ENCODE measurements at places on chromosomes 5 and 9.
A peak's percentile ranks its signal among the peaks of the same experiment; 100 is the strongest.

GRCh38 chr9:19642256-19642655 is 146.6 kb downstream of the SLC24A2 start:
- no peak for DNase-seq

DNA sequence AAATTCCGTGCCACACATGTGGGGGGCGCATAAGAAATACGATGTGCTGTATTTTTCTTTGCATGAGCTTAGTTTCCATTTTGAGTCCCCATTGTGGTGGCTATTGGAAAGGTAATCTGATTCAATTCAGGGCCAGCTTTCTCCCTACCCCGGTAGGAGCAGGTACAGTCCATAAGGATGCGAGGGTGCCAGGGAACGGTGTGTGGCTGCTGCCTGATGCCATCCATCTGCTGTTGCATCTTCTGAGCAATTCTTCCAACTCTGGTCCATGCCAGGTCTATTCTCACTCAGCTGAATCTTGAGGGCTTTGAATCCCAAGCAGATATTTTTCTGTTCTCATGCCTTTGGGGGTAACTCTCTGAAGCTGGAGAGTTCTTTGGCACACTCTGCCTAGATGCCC is 392.7 kb downstream of the AGTPBP1 start:
- DNase-seq: no peak

DNA sequence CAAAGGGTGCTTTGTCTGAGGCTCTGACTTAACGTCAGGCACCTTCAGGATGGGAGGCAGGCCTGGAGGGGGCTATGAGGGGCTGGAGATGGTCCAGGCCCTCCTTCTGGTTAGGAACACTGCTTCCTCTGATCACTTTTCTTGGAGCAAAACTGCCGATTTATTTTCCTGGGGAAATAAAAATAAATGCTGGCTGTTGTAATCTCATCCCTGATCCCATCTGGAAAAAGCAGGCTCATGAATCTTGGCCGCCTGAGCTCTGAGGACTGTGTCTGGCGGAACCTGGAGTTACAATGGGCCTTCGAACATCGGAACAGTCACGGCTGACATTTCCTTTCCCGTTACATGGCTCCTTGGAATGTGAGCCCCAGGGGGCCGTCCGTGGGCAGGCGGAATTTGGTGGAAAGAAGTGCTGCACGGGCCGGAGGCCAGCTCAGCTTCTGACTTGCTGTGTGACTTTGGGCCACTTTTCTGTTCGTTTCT is 157.8 kb downstream of the RGS3 start:
- no peak for DNase-seq

DNA sequence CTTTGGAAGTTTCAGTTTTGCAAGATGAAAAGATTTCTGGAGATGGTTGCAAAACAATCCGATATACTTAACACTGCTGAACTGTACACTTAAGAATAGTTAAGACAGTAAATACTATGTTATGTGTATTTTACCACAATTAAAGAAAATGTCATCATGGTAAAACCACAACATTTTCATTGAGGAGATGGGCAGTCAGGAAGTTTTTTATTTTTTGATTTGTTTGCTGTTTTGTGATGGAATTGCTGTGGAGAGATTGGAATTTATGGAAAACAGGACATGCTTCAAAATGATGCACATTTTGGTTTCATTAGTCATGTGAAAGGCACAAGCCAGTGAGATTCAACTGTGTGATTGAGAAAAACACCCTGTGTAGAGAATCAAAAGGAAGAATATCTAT is 90.5 kb upstream of the AGXT2 start:
- no peak for DNase-seq

DNA sequence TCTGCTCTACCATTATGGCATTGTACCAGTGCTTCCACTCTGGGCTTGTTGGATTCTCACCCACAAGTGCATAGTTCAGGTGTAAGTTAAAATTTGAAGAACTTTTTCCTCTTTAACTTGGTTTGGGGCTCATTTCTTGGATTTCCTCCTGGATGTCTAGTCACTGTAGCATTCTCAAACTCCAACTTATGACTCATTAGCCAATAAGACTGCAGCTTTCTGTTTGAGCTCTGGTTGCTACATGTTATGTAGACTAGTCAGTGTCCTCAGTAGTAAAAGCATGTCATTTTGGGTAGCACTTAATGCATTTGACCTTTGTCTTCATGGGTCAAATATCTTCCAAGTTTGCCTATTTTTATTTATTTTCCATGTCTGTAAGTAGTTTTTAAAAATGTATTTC is 790.8 kb downstream of the BRINP1 start:
- no peak for DNase-seq

DNA sequence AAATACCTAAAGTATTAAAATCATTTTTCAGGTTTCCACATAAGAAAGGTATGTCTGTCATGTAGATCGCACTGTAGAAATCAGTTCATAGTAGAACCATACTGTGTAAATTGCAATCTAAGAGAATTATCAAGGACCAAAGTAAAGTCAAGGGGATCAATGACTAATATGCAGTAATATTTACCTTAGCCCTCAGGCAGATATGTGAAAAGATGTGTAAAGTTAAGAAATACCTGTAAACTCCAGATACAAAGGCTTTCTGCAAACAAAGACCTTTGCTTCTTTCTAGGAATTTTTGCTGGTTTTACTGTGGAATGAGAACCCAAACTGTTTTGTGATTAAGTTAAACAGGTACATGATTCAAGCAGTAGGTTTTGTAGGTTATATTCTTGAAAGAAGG is 11.6 kb downstream of the POLK start:
- no peak for DNase-seq

DNA sequence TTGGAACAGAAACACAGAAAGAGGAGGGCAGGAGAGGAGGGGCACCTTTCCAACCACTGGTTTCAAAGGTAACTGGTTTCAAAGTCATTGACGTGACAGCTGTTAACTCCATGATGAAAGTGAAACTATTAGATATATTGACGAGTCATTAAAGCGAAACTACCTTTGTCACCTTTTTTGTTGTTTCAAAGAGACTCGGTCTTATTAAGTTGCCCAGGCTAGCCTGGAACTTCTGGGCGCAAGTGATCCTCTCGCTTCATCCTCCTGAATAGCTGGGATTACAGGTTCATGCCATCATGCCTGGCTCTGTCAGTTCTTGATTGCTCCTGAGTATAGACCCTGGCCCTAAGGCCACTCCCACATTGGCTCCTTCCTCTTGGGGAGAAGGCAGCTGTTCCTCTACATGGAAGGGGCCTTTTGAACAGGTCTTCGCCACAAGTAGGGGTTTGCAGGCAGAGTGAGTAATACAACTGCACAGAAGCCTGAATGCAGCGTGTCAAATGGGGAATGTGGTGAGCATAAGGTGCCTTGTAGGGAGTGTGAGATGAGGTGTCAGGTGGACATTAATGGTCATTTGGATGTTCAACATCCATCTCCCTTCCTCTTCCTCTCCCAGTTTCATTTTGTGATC is 3.4 kb upstream of the F12 start:
- DNase-seq: no peak

DNA sequence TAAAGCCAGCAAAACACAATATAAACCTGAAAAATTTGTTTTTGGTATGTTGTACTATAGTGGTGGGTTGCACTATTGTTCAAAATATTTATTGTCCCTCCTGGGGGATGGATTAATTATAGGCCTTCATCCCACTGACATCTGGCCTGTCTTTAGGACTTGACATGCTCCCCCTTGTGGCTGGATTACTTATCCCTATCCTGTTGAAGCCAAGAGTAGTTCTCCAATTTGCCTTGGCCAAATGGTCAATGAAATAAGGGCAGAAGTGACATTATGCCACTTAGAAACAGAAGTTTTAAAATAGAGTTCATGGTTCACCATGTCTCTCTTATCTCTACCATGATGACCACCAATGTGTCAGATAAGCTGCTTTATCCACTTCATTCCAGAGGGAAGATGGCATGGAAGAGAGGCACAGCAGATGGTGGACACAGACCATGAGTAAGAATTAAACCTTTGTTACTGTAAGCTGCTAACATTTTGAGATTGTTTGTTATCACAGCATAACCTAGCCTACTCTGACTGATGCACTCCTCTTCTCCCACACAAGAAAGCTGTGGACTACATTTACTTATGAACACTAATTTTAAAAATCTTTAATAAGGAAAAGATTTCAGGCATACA is 29.2 kb upstream of the ARHGEF28 start:
- DNase-seq: no peak

DNA sequence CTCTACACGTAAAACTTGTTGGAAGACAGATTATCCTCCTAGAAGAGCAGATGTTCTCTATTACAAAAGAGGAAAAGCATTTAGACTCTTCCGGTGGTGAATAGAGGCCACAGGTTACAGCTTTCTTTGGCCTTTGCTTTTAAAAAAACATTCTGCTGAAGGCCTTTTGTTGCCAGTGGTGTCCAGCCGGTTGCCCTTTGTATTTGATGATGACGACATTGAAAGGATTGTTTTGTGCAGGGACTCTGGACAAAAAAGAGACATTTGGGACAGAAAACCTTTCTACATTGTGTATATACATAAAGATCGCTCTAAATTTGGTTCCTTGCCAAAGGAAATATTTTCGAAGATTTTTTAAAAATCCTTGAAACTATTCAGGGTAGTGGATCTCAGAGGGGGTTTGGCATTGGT is 180.3 kb downstream of the C9orf152 start:
- DNase-seq: no peak

DNA sequence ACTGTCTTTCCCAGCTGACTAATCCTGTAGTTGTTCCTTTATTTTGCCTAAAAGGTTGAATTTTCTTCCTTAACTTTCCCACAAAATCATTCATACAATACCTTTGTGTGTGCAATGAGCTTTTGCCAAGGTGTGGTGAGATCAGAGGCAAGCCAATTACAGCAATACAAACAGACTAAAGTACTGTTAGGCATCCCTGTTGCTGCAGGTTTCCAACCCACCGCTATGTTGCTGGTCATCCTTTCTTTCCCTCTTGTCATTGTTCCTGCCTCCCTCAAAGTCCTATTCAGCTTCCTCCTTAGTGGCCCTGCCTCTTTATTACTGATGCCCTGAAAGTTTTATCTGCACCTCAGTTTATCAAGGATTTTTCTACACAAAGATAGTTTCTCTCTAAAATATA is 22.1 kb downstream of the ITGA2 start:
- DNase-seq: no peak

DNA sequence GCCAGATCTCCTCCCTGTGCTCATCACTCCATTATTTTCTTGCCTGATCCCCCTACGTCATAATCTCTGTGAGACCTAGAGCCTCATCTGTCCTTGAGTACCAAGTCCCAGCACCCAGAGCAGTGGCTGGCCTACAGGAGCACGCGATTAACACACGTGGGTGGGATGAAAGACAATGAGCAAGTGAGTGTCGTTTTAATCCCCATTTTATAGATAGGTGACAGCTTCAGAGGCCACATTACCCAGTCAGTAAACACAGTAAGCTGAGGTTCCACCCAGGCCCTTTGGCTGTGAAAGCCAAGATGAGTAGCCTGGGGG is 17.3 kb downstream of the TRUB2 start:
- DNase-seq: no peak

DNA sequence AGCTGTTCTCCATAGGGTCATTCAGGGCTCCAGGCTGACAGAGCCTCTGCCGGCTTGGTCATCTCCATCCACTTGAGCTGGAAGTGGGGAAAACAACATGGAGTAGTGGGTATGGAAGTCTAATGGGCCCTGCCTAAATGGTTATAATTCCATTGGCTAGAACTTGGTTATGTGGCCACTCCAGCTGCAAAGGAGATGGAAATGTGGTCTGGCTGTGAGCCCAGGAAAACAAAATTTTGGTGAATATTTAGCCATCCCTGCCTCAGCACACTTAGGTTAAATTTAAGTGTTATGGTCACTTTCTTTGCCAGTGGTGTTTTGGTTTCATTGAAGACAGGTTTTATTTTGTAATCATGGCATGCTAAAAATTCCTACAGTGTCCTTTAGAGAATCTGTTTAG is 112.3 kb downstream of the SMARCA2 start:
- no peak for DNase-seq

DNA sequence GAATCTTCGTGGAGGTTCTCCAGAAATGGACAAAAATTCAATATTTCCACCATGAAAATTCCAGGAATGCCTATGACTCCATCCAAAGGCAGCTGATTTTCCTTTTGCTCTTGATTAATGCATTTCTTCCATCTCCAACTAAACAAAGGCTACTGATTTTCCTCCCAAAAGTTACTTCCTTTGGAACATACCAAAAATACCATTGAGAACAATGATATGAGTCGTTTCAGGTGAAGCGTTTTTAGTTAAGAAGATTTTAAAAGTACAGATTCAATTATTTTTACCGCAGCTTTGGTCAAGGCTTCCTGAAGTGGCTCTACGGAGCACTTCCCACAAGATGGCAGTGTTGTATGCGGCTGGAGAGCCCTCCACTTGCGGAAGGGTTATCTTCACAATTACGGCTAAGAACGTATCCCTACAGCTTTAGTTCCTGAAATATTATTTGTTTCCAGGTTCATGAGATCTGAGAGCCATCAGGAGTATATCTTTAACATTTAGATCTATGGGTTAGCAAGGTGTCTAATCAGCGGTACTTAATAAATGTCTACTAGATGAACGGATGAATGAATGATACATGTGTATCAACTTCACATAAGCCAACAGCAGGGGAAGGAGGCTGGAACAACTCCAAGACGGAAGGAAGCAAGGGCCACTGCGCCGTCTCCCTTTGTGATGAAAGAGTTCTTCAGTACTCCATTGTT is 35.9 kb upstream of the ARSB start:
- DNase-seq: peak; percentile 38

DNA sequence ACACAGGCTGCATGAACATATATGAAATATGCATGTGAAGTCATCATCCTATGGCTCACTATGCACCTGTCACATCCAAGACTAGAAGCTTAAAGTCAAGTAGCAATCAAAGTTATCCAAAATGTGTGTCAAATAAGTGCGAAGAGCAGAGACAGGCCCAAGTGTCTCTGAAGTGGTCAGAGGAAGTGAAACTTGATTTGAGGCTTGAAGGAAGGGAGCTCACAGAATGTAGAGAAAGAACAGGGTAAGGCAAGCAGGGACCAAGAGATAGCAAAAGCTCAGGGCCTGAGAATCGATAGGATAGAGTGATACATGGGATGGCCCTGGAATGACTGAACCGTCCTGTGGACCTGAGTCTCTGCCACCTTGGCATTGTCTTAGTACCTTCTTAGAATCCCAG is 274.3 kb upstream of the TRPC7 start:
- DNase-seq: no peak

- DNase-seq: no peak
These were observed 284.9 kb upstream of the COX7C start for GRCh38 chr5:86332851-86333250.

GRCh38 chr5:126351153-126351552 is 72.1 kb upstream of the GRAMD2B start:
- no peak for DNase-seq

GRCh38 chr5:124806373-124807077 is 60.1 kb upstream of the ZNF608 start:
- DNase-seq: peak; percentile 45

GRCh38 chr5:106521701-106522100 is 1149.0 kb downstream of the EFNA5 start:
- DNase-seq: peak; percentile 2

GRCh38 chr5:81020478-81021167 is 60.5 kb downstream of the RASGRF2 start:
- no peak for DNase-seq
